ENCODE measurements at places on chromosomes 7 and 10.

DNA sequence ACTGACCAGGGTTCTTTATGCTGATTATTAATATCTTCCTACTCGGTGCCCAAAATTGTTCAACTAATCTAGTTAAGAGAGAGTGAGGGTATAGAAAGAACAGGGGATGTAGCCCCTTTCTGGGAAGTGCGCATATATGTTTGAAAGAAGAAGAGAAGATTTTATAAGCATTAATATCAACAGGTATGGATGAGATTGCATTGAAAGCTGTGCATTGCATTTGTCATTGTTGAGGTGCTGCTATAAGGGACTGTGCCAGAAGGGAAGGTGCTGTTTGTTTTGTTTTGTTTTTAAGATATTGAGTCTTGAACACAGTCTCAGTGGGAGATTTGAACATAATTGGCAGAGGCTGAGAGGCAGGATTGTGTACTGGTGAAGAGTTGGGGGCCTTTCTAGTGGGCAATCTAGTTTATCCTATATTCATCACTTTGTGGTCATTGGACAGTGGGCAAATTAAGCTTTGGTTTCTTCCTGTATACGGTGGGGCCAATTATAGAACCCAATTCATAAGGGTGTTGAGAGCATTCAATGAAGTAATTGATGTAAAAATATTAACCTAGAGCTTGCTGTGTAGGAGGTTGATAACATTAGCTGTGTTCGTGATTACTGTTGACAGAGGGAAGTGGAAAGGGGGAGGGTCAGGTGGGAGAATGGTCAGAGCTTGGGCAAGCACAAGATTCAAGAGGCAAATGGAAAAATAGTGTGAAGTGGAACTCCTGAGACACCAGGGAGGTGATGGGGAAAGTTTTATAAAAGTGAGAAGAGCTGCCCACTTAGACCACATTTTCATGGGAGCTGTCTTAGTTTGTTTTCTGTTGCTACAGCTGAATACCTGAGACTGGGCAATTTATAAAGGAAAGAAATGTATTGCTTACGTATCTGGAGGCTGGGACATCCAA is 19.9 kb upstream of the PCGF5 start:
- DNase-seq = no peak

GRCh38 chr10:16280595-16280994 is 156.2 kb upstream of the PTER start:
- no peak for DNase-seq

GRCh38 chr10:26703096-26703495 is 5.6 kb downstream of the PDSS1 start:
- DNase-seq = no peak

DNA sequence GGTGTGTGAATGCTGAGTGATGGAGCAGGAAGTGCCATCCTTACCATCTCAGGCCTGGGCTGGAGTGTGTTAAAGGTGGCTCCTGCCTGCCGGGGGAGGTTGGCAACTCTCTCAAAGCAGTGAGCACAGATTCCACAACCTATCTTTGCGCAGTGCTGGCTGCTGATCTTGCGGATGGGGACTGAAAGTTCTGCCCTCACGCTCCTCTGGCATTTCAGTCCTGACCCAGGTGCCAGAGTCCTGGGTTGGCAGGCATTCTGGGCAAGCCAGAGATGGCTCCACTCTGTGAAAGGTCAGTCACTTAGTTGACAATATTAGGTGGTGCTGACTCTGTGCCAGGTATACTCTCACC is 315.5 kb downstream of the RPS24 start:
- DNase-seq = no peak

GRCh38 chr7:134327896-134328295 is 11.2 kb upstream of the SLC35B4 start:
- DNase-seq = peak; percentile 23

DNA sequence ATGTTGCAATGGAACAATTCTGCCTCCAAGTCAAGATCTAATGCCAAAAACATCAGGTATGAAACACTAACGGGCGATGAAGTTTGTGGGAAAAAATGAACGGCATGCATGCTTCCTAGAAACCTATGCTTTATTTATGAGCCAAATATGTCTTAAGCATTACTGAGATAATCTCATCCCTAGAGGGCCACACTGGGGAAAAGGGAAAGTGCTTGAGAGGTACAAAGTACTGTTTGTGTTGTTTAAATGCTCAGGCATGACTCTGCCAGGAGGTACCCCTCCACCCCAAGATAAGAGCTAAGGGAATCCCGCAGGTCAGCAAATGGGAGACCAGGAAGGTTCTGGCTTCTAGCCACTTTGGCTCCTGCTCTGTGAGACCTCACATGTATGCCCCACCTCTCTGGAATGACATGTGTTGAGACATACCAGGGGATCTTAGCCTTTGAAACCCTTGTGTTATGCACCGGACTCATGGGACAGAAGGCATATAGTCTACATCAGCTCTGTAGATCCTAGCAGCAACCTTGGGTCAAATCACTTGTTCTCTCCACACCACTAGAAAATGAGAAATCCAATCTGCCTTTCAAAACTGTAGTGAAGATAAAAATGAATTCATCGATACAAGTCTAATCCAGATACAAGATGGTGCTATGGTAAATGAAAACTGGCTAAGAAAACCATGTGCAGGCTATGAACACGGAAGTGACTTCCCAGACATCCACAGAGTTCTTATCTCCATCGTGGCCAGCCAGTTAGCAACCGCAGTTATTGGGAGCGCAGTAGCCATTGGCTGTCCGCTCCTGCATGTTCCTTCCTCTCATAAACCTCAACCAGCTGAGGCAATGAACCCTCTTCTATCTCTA is 61.0 kb downstream of the CREB3L2 start:
- no peak for DNase-seq

DNA sequence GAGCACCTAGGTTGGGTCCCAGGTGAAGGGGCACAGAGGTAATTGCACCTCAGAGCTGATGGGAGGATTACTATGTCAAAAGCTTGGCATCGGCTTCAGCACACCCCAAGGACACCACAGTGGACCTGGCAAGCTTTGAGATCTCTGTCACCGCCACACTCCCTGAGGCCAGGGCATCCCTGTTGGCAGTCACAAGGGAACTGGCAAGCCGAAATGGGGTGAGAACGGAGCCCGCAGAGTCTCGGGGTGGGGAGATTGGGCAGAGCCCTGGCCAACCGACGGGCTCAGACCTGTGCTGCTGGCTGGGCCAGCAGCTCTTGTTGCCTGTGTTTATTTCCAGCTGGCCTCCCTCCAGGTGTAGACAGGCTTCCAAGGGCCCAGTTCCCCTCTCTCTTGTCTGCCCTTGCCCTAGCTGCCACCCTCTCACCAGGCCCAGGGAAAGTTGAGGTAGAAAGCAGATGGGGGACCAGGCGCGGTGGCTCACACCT is 2.5 kb downstream of the HSPB1 start:
- no peak for DNase-seq

DNA sequence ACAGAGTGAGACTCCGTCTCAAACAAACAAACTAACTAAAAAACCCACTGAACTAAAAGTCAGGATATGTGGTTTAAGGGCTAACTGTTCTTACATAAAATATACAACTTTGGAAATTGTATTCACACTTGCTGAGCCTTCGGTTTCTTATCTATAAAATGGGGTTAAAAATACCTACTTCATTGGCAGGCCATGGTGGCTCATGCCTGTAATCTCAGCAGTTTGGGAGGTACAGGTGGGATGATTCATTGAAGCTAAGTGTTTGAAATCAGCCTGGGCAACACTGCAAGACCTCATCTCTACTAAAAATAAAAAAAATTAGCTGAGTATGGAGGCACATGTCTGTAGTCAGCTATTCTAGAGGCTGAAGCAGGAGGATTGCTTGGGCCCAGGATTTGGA is 115.4 kb upstream of the KLF6 start:
- DNase-seq = no peak

GRCh38 chr10:79502561-79503309 is 9.6 kb upstream of the EIF5AL1 start:
- no peak for DNase-seq

- no peak for DNase-seq
Measured at GRCh38 chr10:49651039-49651835, 28.2 kb upstream of the C10orf53 start.

DNA sequence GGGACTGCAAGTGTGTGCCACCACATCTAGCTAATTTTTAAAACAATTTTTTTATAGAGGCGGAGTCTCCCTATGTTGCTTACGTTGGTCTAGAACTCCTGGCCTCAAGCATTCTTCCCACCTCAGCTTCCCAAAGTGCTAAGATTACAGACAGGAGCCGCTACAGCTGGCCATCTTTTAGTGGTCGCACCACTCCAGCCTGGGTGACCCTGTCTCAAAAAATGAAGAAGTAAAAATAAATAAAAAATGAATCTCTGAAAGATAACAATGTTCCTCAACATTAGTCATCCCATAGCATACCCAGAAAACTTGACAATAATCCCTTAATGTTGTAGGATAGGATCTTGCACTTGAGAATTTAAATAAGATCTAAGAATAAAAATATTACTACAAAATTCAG is 18.2 kb downstream of the WBP1L start:
- no peak for DNase-seq

GRCh38 chr7:44210107-44210506 is 9.3 kb downstream of the YKT6 start:
- no peak for DNase-seq

GRCh38 chr10:11242443-11243387 is 225.0 kb downstream of the CELF2 start:
- no peak for DNase-seq

- DNase-seq = no peak
Measured at GRCh38 chr7:45495618-45496017, 78.5 kb upstream of the ADCY1 start.

GRCh38 chr7:143929224-143929920 is 5.7 kb upstream of the OR2F2 start:
- DNase-seq = no peak

DNA sequence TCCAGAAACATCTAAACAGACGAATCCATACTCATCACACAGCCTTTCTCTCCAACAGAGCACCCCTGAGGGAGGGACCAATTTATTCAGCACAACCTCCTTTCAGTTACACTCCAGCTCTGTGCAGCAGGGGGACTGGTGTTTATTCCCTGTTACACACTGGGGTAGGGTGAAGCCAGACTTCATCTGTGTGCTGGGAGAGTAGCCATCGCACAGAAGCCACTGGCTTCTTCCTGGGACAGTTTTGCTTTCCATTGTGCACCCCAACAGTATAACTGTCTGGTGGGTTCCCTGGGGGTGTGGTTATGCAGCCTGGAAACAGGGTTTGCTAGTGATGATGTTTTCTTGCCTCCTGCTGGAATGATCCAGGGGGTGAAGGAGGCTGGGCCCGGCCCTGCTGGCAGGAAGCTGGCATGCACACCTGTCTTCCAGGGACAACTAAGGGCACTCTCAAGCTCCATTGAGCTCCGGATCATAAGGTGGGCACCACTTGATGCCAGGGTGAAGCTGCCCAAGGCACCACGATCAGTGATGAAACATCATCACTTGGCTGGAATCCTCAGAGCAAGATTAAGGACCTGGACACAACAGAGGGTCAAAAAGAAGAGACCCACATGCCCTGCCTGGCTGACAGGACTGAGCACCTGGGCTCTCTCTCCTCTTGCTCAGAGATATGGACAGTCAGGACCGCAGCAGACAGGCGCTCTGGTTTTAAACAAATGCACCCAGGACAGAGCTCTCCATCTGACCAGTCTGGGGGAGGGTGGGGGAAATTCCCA is 293.2 kb downstream of the GRID1 start:
- no peak for DNase-seq

DNA sequence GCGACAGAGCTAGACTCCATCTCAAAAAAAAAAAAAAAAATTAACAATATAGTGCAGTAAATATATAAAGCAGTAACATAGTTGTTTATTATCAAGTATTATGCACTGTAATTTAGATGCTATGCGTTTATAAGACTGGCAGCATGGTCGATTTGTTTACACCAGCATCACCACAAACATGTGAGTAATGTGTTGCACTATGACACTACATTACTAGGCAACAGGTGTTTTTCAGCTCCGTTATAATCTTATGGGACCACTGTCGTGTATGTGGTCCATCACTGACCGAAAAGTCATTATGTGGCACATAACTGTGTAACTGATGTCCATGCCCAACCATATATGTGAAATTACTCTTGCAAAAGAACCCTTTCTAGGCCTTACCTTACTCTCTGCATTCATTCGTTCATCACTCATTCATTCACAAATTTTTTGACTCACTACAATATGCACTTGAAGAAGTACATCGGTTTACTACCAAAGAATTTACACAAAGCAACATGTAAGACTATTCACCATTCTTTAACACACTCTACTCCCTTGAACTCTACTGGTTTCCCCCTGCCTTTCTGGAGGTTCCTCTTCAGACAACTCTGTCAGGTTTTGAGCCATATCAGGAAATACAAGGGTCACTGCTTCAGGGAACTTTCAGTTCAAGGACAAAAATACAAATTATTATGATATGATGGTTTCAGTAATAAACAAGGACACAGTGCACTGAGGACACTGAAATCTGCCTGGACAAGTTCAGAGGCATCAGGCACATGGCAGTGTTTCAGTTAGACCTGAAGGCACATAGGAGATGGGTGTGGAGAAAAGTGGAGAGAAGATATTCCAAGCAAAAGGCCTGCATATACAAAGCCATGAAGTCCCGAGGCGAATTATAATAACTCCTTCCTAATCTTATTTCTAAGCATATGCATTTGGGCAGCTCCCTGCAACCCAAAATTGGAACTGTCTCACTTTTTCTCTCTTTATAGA is 17.4 kb downstream of the ITGB1 start:
- no peak for DNase-seq

DNA sequence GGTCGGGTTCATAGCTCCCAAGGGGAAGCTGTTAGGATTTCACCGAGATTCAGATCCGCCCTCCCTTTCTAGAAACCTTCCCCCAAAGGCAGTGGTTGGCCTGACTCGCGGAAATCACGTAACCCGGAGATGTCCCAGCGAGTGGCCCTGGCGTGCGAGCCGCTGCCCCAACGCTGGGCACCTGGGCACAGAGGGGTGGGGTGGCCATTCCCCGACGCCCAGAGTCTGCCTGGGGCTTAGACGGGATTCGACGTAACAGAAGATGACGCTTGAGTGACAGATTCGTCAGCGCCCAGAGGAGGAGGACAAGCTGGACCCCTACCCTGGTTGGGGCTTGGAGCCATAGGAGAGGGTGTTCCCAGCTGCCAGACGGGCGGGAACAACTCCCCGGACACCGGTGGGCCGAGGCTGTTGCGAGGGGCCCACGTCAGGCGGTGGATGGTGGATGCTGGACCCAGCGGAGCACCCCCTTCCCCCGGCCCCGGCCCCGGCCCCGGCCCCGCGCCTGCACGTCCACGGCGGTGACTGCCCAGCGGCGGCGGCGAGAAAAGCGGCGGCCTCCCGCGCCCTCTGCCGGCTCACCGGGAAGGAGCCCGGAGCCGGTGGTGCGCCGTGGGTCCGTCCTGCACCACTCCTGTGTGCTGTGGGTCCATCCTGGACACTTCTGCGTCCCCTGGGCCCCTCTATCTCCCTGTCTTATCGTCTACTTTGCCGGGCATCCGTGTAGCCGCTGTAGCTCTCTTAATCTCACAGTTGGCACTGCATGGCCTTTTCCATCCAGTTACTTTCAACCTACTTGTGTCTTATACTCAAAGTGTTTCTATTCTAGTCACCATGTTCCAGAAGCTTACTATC is 35.4 kb upstream of the KNDC1 start:
- no peak for DNase-seq
